ENCODE measurements at places on chromosomes 2 and 18.

- no peak for DNase-seq
These were observed 131.4 kb upstream of the SLC1A4 start for GRCh38 chr2:64857581-64858471.

DNA sequence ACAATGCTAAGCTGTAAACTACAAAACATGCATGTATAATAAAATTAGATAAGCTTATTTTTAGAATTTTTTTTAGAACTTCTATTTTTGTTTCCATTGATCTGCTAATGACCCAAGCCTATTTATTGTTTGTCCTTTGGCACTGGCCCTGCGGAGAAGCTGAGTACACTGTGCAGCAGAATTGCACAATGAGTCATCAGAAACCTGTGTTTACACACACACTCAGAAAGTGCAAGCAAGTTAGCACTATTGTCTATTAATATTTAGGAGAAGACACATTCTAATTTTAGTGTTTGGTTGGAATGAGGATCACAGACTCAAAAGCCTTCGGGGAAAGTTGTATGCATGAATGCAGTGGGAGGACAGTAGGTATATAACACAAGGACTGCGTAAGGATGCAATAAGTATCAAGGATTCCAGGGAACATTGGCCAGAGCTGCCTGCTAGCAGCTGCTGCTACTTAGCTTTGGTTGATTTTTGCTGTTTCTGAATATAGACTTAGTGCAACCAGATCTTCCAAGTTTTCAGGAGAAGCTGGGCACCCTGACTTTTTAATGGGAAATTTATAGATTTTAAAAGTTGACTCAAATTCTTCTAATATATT lies 128.2 kb downstream of the KCNH7 start:
- no peak for DNase-seq

GRCh38 chr2:56297671-56298070 lies 113.9 kb downstream of the CCDC85A start:
- no peak for DNase-seq

GRCh38 chr2:148552675-148553331 lies 91.7 kb upstream of the EPC2 start:
- no peak for DNase-seq

- DNase-seq = no peak
These were observed 347.0 kb upstream of the RAB12 start for GRCh38 chr18:8262221-8262620.

- DNase-seq = no peak
These were observed 89.1 kb upstream of the GCFC2 start for GRCh38 chr2:75799859-75800258.

GRCh38 chr2:38516122-38516521 lies 86.6 kb downstream of the HNRNPLL start:
- DNase-seq = no peak

DNA sequence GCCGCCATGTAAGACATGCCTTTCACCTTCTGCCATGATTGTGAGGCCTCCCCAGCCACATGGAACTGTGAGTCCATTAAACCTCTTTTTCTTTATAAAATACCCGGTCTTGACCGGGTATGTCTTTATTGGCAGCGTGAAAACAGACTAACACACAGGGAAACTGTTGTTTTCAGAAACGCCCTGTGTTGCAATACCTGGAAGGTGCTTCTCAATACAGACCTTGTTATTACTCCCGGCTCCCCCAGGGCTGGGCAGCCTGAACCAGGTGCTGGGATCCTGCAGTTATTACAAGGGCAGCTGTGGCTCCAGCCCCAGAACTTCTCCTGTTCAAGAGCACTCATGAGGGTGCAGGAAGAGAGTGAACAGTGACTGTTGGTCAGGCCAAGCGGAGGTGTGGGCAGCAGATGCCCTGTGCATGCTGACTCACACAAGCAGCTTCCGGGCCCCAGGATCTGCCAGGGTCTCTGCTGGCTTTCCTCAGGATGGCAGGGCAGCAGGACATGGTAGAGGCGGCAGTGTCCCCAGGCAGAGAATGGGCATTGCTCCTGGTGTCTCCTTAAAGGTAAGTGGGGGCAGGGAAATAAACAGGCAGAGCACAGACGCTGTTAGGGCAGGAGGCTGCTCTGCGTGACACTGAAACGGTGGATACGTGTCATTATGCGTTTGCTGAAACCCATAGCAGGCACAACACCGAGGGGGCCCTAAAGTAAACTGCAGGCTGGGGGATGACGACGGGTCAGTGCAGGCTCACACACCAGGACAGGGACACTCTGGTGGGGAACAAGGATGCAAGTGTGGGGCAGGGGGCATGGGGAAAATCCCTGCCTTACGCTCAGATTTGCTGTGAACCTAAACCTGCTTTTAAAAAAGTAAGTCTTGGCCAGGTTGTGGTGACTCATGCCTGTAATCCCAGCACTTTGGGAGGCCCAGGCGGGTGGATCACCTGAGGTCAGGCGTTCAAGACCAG lies 89.1 kb downstream of the NDUFA10 start:
- no peak for DNase-seq
